ENCODE measurements at places on chromosomes 4 and X.

DNA sequence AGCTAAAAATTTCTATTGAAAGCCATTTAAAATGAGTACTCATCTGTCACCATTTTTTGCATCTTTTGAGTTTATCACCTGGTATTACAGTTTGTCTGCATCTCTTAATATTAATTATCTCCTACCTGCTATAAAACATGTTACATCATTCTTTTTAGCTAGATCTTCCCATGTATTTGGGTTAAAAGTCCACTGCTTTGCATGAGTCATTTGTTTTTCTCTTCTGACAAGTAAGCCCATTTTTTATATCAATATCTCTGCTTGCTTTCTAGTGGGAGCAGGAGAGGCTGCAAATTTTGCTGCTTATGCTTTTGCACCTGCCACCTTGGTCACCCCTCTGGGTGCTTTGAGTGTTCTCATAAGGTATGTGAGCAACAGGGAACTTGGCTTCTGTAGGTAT lies 16.1 kb downstream of the NIPAL1 start:
- DNase-seq: no peak

DNA sequence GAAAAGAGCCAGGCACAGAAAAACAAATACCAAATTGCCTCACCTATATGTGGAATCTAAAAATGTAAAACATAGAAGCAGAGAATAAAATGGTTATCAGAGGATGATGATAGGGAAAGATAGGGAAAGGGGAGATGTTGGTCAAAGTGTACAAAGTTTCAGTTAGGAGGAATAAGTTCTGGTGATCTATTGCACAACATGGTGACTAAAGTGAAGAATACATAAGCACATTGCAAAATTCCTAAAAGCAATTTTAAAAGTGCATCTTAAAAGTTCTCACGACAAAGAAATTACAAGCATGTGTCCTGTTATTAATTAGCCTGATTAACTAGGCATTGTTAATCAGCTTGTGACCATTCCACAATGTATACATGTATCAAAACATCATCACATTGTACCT lies 136.0 kb downstream of the GABRG1 start:
- no peak for DNase-seq

DNA sequence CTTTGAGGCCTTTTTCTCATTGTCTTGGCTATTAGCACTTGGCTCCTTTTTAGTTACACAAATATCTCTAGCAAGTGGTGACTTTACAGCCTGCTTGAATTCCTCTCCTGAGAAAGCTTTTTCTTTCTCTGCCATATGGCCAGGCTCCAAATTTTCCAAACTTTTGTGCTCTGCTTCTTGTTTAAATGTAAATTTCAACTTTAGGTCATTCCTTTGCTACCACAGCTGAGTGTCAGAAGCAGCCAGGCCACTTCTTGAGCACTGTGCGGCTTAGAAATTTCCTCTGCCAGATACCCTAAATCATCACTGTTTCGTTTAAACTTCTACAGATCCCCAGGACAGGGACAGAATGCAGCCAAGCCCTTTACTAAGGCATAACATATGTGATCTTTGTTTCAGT lies 222.4 kb downstream of the FBXO8 start:
- DNase-seq: no peak

DNA sequence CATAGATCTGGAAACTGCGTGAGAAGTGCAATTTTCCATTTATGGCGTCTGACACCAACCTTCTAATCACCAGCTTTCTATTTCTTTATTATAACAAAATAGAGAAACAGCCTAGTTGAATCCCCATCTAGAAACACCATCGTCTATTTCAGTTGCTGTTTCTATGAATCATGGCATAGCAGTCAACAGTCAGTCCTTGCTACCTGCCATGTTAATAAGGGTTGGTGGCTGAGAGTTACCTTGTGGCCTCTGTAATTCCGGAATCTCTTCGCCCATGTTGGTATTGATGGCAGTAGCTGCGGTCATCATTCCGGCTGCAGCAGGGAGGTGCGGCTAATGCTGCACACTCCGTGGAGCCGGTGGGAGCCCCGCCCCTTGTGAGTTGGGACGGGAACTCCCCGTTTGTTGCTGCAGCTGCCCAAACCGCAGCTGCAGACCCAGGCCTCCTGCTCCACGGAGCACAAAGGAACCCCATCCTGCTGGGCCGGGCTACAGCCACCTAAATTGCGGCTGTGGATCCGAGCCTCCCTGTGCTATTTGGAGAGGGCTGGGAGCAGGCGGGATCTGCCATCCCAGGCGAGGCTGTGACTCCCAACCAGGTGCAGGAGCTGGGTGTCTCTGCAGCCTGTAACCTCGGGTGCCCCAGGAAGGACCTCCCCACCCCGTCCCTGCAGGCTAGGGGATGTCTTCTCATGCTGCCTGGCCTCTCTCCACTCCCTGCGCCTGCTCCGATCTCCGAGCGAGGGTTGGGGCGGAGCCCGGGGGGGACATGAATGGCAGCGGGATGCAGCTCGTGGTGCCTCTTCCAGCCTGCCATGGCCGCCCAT lies 115.4 kb upstream of the STK26 start:
- DNase-seq: no peak

DNA sequence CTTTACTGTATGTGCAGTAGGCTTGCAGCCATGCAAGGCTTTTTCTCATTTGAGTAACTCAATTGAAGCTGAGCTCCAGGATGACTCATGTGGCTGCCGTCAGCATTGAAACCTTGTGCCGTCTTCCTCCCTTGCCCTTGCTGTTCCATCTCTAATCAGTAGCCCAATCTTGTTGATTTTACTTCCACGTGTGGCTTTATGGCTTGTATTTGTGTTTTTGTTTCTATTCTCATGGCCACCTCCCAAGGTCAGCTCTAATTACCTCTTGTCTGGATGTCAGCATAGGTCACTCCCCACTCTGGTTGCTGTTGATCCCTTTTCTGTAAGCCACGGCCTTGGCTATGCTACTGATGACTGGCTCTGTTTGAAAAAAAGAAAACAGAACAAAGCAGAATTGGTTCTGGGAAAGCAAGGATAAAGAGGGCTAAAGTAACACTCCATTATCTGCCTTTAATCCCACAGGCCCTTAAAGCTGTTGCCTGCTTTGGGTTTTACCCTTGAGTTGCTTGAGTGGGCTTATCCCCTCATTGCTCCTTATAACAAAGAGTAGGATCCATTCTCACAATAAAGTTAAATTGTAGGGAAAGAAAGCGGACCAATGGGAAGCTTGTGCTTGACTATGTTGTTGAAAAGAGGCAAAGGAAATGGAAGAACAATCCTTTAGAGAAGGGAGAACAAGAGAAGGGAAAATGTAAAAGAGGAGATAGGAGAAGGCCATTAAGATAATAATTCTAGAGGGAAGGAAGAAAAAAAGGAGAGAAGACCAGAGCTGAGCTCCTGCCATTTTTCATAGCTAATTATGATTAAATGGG lies 173.9 kb upstream of the PGRMC2 start:
- DNase-seq: no peak

GRCh38 chr4:150289198-150289597 lies 211.0 kb downstream of the DCLK2 start:
- DNase-seq: no peak

DNA sequence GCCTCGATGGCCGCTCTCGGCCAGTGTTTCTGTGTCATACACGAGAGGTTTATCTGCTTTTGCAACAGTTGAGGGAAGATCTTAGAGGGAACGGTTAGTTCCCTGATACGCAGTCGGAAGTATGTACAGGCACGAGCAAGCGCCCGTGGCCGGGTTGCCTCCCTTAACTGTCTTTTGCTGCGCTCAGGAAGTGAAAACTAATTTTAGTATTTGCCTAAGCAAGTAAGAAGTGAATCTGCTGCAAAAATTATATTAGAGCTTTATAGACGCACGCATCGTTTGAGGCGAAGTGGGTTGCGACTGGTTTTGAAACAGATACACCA lies 695 bp downstream of the MTM1 start:
- no peak for DNase-seq

DNA sequence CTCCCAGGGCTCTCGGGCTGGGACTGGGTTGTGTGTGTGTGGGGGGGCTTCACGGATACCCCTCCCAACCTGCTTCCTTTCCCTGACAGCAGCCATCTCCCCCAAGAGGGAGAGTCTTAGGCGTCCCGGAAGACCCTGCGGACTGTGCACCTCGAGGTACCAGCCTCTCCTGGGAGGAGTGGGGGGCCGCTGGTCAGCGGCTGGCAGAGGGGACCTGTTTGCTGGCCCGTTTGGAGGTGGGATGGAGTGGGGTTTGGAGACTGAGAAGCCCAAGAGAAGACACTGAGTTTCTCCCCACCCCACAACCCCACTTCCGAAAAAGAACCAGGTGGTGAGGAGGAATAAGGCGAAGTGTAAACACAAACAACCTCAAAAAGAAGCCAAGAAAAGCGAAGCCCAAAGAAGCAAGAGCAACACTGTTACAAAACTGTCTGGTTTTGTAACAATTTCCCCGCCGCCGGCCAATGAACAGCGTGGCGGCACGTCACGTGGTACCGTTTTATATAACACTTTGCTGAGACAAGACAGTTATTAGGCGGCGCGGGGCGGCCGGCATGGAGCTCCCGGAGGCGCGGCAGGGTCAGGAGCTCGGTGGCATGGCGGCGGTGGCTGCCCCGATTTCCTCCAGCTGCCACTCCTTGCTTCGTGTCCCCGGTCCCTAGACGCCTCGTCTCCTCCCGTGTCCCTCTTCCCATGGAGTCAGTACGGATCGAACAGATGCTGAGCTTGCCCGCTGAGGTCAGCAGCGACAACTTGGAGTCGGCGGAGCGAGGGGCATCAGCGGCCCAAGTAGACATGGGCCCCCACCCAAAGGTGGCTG lies at the start of gene LONRF3:
Gene LONRF3 (plus strand): TSS at position 531 of the 820 bp plus-strand sequence. CDS start 163 bp downstream, at position 694.
- DNase-seq: peak; percentile 48

DNA sequence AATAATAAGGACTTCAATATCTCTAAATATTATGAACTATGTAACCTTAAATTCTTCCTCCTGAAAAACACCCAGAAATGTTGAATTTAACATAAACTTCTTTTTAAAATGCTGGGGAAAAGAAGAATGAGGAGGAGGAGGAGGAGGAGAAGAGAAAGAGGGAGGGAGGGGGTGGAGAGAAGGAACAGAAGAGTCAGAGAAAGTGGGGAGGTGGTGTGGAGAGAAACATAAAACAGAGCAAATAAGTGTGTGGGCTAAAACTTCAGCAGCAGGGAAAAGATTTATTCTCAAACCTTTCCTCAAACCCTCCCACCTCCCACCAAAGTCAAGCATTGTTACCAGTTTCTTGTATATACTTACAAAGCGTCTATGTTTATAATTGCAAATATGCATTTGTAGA lies 34.7 kb upstream of the SEC24B start:
- DNase-seq: no peak
